ENCODE measurements at places on chromosomes 3 and 15.

DNA sequence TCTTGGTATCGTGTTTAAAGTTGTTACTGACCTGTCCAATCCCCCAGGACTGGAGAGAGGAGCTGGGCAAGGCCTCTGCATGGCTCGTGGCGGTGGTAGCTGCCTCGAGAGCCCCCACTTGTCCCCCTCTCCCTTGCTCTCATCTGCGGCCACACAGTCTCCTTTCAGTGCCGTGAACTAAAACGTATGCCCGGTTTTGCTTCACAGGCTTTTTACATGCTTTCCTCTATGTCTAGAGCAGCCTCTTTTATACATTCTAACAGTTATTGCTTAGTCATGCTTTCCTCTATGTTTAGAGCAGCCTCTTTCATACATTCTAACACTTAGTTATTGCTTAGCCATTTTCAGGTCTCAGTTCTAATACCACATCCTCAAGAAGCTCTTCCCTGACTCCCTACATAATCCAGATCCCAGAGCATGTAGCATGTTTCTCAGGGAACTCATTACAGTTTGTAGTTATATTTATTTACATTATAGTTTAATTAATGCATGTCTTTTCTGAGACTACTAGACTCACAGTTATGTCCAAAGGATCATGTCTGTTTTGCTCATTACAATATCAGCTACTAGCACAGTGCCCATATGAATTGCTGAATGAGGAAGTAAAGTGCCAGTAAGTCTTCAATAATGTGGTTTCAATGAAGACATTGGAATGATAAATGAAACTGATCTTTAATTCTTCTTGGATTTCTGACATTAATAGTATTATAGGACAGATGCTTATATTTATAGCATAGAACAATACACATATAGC lies 66.5 kb upstream of the TBL1XR1 start:
- no peak for DNase-seq

DNA sequence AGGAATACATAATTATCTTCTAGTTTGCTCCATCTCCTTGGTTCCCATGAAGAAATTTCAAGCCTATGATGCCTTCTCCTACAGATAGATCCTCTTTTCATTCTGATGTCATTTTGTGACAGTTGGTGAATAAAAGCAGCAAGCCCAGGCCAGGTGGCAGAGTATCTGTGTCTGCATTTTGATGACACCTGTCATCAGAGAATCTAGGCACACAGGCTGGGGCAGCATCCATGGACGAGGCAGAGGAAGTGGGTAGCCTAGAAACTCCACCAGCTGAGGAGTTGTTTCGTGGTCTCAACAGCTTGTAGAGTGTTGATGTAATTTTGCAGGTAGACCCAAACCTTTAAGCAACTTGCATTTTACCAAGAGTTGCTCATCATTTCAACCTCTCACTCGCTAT lies 269.8 kb downstream of the FEZF2 start:
- DNase-seq: peak; percentile 33

GRCh38 chr3:82815417-82816058 lies 1054.1 kb upstream of the GBE1 start:
- DNase-seq: no peak

DNA sequence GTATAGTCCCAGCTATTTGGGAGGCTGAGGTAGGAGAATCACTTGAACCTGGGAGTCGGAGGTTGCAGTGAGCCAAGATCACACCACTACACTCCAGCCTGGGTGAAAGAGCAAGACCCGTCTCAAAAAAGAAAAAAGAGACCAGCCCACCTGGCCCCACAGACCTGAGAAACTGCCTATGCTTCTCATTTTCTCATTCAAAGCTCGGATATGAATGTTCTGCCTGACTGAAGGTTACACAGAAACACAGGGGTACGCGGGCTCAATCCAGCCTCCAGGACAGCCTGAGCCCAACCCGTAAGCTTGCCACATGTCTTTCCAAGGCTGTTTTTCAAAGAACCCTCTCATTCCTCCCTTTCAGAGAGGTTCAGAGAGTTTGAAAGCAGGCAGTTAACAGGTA lies 9.7 kb upstream of the LRRC15 start:
- no peak for DNase-seq

DNA sequence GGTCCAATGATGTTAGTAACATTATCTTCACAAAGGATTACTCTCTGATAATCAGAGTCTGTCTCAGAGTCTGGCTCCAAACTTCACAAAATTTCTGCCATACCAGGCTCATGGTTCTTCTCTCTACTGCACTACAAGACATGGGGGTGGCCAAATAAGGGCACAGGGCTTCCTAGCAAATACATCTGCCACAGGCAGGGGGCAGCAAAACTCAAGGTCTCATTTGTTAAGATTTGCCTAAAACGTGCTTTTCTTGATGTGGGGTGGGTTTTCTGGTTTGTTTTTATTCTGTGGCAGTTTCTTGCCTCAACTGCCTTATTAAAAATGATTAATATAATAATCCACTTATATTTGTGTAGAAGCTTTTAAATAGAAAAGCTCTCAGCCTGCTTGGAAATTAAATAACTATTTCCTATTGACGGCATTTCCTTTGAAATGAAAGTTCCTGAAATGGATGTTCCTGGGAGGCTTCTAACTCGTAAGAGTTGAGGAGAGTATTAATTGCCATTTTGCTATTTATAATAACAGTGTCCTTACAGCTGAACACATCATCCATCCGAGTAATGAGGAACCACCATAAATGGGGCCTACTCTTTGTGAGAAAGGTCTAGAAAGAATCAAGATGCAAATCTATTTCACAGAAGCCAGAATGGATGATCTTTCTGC lies 53.8 kb downstream of the SST start:
- DNase-seq: peak; percentile 24

DNA sequence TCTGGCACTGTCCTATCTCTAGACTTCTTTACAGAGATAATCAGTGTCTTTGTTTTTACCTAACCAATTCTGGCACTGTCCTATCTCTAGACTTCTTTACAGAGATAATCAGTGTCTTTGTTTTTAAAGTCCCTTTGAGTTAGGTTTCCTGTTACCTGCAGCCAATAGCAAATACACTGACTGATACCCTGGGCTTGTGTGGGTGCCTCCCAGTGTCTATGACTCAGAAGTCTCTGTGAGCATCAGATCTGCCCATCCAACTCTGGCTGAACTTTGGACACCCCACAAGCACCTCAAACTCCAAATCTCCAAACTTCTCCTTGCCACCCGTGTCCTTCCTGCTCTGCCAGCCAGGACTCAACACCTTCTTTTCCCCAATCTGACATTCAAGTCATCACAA lies 30.4 kb downstream of the SLC41A3 start:
- DNase-seq: no peak

- DNase-seq: no peak
Observed at GRCh38 chr15:91065505-91065904, 34.6 kb upstream of the SV2B start.

GRCh38 chr3:190326930-190327329 lies 4.7 kb upstream of the CLDN1 start:
- no peak for DNase-seq

DNA sequence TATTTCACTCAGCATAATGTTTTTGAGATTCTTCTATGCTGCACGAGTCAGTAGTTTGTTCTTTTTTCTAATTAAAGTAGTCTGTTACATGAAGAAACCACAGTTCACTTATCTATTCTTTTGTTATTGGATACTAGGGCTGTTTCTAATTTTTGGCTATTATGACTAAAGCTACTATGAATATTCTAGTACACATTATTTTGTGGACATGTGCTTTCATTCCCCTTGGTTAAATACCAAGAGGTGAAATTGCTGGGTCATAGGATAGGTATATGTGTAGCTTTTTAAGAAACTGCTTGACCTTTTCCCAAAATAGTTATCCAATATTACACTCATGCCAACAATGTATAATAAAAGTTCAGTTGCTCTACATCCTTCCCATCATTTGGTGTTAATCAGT lies 8.9 kb downstream of the PDE8A start:
- no peak for DNase-seq

DNA sequence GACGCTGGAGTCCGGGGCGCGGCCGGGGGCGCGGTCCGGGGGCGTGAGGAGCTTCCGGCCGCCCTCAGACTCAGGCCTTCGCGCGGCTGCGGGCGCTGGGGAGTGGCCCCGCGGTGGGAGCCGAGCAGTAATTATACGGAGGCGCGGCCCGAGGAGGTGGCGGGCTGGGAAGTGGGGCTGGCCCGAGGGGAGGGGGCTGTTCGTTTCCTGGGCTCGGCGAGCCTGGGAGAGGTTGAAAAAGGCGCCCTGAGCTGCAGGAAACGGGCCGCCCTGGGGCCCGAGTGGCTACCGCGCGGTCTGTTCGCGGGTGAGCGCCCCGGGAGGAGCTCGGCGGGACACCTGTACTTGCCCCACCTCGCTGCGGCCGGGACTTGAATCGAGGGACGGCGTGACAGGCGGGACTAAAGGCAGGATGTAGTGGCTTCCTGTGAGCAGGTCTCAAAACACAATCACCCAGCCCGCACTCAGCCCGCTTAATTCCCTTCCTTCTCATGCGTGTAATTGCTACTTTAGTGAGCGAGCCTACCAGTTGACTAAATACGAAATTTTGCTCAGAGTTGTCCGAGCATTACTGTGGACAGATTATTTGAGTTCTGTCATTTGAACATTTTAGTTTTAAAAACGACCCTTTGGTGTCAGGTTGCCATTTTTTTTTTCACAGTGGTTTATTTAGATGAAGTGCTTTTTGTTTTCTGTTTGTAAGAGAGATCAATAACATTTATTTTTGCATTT lies 860 bp downstream of the RASA2 start:
- peak; percentile 79 for DNase-seq

DNA sequence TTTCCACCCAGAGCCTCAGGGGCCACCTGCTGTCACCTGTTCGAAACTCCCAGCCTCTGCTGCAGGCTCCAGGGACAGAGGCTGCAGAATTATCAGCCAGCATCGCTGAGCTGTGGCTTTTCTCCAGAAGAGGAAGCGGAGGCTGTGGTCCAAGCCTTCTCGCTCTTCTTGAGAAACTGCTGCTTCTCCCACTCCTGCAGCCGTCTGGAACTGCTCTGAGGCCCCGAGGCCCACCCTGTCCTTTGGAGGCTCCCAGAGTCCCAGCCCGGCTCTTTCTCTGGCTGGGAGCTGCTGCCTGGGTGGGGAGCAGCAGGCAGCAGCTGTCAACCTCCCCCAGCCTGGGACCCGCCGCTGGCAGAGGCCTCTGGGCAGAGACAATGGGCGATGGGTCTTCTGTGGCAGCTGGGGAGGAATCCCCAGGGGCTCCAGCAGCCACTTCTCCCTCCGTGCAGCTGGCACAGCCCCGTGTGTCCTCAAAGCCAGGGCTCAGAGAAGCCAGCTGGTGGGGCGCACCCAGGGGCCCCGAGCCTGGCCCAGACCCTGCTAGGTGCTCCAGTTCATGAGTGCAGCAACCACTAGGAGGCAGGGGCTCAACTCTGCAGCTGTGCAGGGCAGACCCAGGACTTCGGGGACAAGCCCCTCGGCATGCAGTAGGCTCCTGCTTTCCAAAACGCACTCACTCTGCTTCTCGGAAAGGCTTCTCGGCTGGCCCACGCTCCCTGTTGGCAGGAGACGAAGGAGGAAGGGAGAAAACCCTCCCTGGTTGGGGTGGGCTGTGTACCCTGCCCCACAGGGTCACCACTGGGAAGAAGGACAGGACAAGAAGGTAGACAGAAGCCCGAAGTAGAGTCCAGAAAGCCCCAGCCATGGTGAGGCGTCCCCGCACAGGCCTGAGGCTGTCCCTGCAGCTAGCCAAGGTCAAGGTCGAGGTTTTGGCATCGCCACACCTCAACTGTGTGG lies 49.9 kb upstream of the FURIN start:
- DNase-seq: peak; percentile 94

DNA sequence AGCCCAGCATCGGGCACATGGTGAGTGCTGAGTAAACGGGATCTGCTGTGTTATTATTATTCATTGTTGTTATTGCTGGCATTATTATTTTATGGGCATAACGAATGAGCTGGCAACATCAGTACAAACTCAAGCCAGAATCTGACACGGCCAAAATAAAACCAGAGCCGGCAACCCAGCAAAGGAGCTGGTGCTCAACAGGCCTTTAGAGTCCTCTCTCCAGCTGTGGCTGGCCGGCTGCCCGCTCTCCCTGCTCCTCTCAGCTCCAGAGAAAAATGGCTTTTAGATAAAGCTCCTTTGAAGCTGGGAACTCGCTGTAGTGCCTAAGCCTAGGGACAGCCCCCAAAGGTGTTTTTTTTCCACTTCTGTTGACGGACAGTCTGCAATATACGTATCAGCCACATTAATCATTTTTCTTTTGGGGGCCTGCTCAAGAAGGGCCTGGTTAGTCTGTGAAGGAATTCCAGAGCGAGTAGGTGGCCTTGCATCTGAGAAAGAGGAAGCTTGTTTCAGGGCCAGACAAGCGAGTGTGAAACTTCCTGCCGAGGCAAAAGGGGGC lies 193.9 kb upstream of the UBE2E1 start:
- DNase-seq: no peak

DNA sequence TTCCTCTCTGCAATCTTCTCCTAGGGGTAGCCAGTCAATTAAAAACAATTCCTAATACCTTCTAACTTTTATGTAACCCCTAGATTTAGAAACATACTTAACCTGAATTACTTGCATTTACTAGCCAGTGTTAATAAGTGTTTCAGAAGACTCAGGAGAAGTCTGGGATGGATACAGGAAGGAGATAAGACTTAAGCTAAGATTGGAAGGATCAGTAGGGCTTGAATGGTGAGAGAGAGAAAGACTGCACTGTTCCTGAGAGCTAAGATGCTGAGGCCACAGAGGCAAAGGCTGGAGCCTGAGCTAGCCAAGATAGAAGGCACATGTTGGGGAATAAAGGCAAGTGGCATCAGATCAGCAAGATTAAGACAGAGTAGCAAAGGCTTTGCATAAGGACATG lies 30.1 kb upstream of the CADPS start:
- no peak for DNase-seq

DNA sequence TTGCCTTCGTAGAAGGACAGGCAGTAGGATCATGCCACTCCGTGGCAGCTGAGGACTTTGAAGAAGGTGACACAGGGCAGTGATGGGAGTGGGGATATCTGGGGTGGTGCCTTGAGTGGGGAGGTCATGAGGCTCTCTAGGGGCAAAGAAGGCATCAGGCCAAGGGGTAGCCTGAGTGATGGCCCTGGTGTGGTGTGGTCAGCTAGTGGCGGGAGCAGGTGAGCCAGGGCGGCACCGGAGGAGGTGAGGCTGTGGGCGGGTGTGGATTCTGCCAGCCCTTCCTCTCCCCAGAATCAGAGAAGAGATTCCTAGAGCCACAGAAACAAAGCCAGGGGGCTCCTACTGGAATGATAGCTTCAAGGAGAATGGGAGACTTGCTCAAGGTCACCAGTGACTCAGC lies 18.4 kb downstream of the WNT7A start:
- DNase-seq: no peak

DNA sequence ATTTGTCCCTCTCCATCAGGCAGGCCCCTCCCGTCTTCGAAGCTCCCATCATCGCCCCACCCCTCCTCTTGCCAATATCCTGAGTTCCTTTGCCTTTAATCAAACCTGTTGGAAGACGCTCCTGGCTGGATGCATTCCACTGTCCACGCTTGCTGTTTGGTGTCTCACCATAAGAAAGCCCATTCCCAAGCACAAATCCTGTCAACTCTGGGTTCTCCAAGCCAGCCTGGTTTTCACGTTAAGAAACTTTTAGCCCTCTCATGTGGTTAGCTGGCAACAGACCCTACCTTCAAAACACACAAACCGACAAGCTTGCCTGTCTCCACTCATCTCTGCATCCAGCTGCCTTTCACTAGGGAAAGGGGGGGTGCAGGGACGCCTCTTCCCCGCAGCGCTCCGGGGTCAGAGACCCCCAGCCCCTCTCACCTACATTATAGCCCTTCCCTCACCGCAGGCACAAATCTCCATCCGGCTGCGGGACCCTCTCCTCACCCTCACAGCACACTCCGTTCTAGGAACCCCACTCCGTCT lies 1.1 kb downstream of the GORASP1 start:
- no peak for DNase-seq

- peak; percentile 12 for DNase-seq
Observed at GRCh38 chr15:98785807-98786621, 137.7 kb downstream of the IGF1R start.

Measured in NCI-H2171 (cell line).